CD4-positive, alpha-beta T cell treated with Interleukin-4 for 1 hour (primary cell): ENCODE measurements at places on chromosomes 1 and 21.
A peak's percentile ranks its signal among the peaks of the same experiment; 100 is the strongest.

- no peak for DNase-seq
Observed at GRCh38 chr1:39713557-39713956, 22.3 kb upstream of the HPCAL4 start.

DNA sequence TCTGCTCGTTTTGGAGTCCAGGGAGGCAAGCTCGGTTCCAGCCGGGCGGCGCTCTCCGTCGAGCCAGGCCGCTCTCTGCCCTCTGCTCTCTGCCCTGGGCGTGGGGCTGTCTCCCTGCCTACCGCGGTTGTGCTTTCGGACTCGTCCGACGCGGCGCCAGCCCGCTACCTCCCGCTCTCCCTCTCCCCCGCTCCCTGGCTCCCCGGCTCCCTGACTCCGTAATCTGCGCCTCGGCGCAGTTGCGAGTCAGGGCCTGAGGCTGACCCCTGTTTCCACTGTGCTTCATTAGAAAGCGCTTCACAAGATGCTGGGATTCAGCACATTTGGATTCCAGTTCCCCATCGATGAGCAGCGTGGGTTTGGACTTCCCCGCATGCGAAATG lies 2.2 kb downstream of the SOX13 start:
- no peak for DNase-seq

GRCh38 chr1:41662765-41663437 lies 178.4 kb upstream of the EDN2 start:
- no peak for DNase-seq

GRCh38 chr1:247370786-247371732 lies 39.4 kb upstream of the ZNF496 start:
- DNase-seq: no peak

GRCh38 chr1:207813512-207813881 lies 61.6 kb downstream of the CD46 start:
- DNase-seq: no peak

GRCh38 chr1:8463144-8463927 lies 145.4 kb downstream of the SLC45A1 start:
- DNase-seq: peak; percentile 9

DNA sequence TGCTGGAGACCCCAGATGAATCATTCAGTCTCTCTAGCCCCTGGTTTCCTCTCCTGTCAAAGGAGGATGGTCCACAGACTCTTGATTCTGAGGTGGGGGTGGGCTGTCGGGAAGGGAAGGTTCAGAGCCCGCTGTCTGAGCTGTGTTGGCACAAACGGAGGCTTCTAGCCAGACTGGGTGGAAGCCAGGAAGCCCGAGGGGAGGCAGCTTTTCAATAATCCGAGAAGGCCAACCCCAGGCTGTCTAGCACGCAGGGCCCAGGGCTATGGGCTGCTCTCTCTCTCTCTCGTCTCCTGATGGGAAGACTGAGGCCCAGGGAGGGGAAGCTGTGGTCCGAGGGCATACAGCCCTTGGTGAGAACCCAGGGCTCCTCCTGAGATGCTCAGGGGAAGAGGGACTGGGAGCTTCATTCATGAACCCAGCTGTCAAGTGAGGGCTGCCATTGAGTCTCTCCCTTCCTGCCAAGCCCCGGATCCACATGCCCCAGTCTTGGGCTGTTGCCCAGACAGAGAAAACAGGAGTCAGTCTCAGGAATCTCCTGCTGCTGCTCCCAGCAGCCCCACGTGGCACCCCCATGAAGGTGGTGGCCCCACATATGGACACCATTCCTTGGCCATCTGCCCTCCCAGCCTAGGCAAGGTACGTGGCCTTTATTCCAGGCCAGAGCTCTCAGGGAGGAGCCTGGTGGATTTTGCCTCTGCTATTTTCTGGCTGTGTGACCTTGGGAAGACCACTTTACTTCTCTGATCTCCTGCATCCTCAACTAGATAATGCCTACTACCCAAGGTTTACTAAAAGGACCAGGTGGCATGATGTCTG lies 44.4 kb downstream of the RAP1GAP start:
- DNase-seq: no peak

- no peak for DNase-seq
Observed at GRCh38 chr1:74468982-74469603, 43.3 kb downstream of the LRRC53 start.
